Large intestine (tissue), 12 donors: ENCODE measurements at places on chromosomes 12 and 14.
A peak's percentile ranks its signal among the peaks of the same experiment; 100 is the strongest.

GRCh38 chr12:124031058-124031457 is 58.0 kb downstream of the ZNF664 start:
- DNase-seq: no peak

DNA sequence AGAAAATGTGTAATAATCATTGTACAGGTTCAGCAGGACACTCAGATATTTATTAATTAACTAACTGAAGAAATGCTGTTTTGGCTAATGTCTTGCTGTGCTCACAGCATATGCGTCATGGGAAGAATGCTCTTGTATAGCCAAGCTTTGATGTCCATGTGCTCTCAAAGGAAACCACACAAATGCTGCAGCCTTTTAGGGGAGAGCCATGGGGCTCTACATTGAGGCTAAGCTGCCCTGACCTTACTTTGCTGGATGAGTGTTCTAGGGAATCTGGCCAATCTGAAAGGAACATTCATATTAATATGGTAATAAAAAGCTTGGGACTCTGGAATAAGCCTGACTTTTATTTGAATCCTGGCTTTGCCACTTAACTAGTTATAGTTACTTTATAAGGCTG is 9.5 kb upstream of the CRADD start:
- no peak for DNase-seq

GRCh38 chr12:66774929-66775328 is 96.1 kb upstream of the GRIP1 start:
- no peak for DNase-seq

GRCh38 chr14:87966816-87967215 is 26.2 kb downstream of the GALC start:
- DNase-seq: no peak

DNA sequence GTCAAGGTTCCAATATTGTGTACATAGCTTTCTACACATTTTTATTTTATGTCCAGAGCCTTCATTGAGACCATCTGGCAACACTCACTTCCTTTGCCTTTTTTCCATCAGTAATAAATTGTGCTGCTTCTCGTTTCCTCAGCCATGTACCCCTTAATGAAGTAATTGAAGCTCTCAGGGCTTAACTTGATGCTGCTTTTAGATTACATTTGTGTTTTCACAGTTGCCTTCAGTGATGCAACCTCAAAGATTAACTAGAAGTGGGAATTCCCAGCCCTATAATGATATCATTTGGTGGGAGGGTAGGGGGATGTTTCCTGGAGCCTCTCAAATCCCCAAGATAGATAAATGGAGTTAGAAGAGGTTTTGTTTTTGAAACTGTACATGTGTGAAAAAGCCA is 80.2 kb upstream of the KRR1 start:
- DNase-seq: no peak

- DNase-seq: no peak
Observed at GRCh38 chr12:104641862-104642261, 185.1 kb downstream of the CHST11 start.

DNA sequence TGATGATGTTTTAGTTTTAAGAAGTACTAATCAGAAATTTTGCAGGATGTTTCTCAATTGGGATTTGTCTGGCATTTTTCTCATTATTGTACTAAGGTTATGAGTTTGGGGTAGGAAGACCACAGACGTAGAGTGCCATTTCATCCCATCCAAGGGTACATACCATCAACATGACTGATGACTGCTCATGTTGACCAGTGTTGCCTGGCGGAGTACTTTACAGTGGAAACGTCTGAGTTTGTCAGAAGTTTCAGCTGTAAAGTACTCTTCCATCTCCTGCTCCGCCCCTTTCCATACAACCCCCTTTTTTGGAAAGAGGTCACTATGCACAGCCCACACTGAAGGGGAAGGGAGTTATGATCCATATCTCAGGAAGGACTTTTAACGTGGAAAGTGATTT is 74.2 kb downstream of the RCOR1 start:
- DNase-seq: no peak

DNA sequence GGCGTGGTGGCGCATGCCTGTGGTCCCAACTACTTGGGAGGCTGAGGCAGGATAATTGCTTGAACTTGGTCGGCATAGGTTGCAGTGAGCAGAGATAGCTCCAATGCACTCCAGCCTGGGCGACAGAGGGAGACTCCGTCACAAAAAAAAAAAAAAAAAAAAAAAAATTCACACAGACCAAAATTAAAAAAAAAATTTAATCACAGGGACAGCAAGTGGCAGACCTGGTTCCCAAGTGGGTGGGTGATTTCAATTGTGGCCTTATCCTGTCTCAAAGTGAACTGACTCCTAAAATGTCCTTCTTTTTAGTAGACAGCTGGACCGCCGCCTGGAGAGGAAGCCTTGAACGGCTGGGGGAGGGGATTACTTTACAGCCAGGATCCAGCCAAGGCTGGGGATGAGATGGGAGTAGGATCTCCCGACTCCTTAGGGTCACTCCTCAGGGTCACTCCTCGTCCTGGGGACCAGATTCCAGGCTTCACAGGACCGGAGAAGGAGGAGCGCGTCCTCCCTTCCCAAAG is 1.5 kb upstream of the KCNH3 start:
- no peak for DNase-seq

- no peak for DNase-seq
Observed at GRCh38 chr12:102811110-102811737, 105.8 kb downstream of the PAH start.

GRCh38 chr12:123444092-123445026 is 7.9 kb upstream of the RILPL2 start:
- DNase-seq: no peak

GRCh38 chr14:77965919-77966435 is 166.1 kb downstream of the ADCK1 start:
- no peak for DNase-seq

GRCh38 chr14:104316121-104316722 is 177.8 kb downstream of the KIF26A start:
- no peak for DNase-seq

DNA sequence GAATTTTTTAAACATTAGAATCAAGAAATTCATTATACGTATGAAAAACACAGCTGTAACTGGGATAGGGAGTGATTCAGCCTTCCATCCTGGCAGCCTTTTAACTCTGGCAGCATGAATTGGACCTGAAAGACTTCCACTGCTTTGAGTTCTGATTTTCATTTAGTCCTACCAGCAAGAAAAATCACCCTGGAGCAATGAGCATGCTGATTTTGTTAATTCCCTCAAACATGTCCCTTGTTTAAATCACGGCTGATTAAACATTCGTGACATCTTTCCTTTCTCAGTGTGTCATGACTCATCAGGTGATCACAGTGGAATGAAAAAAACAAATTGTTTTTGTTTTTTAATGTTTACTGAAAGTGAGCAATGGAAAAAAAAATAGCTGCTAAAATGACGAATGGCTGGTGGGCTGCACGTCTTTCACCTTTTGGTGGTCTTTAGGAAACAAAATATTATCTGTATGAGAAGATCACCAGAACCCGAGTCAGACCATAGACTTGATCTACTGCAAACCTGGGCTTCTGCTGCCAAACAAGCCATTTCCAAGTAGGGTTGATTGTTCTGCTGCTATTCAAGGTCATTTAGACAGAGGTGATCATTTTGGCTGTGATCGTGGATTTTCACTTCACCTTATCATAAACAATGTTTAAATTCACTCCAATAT is 67.0 kb upstream of the CAND1 start:
- DNase-seq: no peak

DNA sequence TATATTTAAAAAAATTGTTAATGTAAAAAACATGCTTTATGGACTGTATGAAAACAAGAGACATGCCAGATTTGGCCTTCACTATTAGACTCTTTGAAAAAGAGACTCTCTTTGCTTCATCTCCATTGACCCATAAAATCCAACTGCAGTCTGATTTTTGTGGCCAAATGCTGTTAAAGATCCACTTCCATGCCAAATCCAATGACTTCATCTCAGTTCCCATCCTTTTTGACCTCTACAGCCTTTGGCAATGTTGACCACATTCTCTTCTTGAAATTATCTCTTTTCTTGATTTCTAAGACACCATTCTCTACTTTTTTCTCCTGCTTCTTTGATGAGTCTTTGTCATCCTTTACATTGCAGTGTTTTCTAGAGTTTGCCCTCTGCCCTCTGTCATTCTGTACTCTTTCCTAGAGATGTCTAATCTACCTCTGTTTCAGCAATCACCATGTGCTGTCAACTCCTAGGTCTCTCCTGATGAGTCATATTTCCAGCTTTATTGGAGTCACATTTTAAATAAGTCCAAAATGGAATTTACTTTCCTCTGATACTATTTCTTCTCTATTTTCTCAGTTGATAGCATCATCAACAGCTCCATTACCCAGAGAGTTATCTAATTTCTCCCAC is 2.4 kb downstream of the TMPRSS12 start:
- DNase-seq: peak; percentile 48

- no peak for DNase-seq
Observed at GRCh38 chr12:7959701-7960121, 23.7 kb upstream of the SLC2A3 start.

DNA sequence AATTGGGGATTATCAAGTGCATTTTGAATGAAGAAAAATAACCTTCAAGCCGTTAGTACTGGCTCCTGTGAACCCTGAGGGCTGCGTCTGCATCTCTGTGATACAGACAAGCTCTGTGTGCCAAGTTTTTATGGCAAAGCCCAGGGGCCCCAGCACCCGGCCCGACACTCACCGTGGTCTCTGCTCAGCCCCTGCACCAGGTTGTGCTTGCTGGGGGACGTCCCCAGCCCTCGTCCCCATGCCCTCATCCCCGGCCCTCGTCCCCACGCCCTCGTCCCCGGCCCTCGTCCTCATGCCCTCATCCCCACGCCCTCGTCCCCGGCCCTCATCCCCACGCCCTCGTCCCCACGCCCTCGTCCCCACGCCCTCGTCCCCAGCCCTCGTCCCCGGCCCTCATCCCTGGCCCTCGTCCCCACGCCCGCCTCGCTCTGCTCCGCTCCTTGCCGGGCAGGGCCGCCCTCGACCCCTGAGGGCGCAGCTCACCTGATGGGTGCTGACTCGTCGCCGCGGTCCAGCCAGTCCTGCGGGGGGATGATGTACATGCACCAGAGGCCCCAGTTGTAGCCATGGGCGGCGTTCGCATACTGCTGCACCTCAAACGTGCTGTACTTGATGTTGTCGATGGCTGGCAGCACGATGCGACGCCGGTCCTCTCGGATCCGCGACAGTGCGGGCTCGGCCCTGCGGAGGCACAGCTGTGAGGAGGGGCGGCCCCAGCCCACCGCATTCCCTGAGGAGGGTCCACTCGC is 72.0 kb downstream of the GALNT9 start:
- no peak for DNase-seq

- DNase-seq: no peak
Observed at GRCh38 chr14:98956661-98957060, 315.3 kb downstream of the BCL11B start.

DNA sequence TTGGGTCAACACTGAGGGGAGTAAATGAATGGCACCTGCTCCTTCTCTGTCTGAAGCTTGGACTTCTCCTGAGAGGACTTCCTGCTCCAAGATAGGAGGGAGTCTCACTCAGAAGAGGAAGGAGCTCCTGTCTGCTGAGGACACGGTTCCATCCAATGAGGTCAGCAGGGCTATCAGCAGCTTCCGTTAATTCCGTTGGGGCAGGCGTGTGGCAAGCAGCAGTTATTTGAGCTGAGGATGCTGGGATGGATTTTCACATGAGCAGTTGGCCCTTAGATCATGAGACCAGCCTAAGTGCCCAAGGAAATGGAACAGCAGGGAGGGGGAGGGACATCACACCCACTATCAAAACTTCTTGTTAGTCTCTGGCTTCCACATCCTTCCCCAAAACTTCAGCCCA is 159.0 kb upstream of the PZP start:
- no peak for DNase-seq

DNA sequence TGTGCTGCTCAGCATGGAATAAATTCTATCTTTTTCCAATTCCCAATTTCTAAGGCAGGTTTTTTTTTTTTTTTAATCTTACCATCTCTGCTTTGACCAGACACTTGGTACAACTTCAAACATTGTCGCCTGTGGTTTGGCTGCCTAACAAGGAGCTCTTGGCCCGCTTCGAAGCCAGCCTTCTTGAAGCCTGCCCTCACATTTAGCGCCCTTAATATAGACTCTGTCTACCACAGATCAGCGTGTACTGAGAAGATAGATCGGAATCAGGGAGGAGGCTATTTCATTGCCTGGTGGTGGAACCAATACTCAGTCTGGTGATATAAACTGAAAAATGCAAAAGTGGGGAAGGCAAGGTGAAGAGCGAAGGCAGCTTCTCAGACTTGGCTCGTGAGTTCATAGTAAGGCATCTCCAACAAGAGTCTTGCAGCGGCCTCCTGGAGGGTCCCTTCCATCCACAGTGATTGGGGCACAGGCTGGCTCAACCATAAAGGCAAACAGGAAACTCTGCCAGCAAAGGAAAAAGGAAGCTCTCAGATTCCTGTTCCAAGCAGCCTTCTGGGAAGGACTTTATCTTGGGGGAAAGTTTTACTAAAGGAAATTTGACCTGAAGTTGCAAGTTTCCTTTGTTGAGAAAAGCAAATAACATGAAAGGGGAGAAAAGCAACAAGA is 103.2 kb upstream of the BCL2L14 start:
- no peak for DNase-seq

DNA sequence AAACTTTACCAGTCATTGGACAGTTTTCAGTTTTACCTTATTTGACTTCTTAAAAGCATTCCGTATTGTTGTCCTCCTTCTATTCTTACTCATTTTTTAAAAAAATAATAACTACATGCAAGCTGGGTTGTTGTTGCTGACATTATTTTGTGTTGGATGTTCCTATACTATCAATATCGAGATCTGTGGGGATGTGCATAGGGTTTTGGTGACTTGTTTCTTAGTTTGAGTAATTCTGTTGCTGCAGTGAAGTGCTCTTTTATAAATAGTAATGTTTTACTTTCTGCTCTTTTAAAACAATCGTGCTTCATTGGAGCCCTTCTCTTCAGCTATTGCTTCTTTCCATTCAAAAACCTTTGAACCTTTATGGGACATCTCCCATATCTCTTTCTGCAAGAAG is 79.4 kb downstream of the METTL25 start:
- no peak for DNase-seq

- no peak for DNase-seq
Observed at GRCh38 chr14:72521968-72522741, 371.7 kb downstream of the DPF3 start.

- no peak for DNase-seq
Observed at GRCh38 chr14:52333823-52334657, 19.9 kb downstream of the PTGER2 start.

GRCh38 chr14:22887990-22888378 is 5.0 kb downstream of the REM2 start:
- DNase-seq: peak; percentile 26

DNA sequence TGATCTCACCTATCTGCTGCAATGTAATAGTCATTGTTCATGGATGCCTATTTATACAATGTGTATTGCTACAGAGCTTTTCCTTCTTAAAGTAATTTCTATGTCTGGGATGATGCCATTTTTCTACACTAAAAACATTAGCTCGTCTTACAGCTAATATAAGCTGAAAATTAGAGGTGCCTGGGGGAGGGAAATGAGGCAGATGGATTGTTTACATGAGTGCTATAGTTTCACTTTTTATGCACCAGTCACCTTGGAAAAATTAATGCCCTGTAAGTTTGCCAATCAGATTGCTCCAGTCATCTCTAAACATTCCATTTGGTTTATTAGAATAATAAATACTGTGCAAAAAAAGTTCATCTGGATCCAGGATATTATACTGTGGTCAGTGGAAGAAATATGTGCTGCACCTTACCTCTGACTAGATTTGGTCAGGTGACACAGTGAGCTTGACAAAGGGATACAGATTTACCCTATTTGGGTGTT is 436.2 kb downstream of the RAD51B start:
- no peak for DNase-seq

GRCh38 chr14:42323426-42323825 is 716.8 kb downstream of the LRFN5 start:
- no peak for DNase-seq

- DNase-seq: peak; percentile 27
Observed at GRCh38 chr12:115160271-115161128, 476.5 kb upstream of the TBX3 start.

- no peak for DNase-seq
Observed at GRCh38 chr12:15863984-15864383, 18.2 kb upstream of the STRAP start.
